ENCODE measurements at places on chromosomes 12 and 14.

DNA sequence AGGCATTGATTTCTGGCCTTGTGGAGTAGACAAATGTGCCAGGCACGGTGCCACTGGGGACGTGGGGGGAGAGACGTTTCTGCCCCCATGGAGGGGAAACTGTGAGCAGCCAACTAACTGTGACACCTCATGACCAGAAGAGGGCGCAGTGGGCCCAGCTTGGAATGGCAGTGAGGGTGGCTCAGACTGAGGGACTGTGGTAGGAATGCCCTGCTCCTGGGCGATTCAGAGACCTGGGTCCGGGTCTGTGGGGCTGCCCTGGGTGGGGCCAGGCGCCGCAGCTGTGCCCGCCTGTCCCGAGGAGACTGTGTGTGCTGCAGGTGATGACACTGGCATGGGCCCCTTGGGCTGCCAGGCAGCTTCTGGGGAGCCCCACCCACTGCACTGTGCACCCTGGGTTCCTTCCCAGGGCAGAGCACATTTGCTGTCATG is 60.6 kb downstream of the SLC25A47 start:
- no peak for DNase-seq

GRCh38 chr12:82650627-82651337 is 35.9 kb upstream of the TMTC2 start:
- DNase-seq, result no peak

DNA sequence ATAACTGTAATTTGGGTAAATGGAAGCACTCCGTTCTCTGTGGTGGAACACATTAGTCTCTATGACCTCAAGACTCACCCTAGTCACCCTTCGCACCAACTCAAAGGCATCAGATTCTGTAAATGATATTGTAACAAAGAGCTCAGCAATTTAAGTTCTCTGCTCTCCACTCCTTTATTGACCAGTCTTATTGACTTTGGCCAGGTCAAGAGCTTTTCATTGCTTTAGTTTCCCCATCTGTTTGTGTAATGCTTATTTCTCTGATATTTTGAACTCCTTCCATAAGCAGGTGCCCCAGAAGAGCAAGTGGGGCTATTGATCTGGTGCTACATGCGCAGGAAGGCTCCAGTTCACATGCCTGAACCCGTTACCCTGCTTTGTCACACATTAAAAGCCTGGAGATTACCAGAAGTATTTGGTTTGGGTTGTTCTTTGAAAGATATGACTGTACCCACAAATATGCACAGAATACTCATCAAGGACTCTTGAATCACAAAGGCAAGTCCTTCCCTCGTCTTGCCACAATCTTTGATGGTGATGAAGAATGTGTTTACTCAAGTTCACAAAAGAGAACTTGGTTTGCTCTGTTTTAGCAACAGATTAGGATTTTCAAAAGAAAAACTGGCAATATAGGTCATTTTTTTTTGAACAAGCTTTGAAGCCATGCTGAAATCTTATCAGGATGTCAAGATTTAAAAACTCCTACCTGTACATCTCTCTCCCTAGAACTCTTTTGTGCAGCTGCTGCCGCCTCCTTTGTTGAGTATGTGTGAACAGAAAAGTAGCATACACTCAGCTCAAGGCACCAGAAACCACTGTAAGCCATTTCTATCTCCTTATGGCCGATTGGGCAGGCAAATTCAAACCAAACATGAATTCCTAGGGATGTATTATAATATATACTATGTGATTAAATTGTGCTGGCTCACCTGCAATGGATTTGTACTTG is 193.9 kb downstream of the BCAT1 start:
- no peak for DNase-seq

DNA sequence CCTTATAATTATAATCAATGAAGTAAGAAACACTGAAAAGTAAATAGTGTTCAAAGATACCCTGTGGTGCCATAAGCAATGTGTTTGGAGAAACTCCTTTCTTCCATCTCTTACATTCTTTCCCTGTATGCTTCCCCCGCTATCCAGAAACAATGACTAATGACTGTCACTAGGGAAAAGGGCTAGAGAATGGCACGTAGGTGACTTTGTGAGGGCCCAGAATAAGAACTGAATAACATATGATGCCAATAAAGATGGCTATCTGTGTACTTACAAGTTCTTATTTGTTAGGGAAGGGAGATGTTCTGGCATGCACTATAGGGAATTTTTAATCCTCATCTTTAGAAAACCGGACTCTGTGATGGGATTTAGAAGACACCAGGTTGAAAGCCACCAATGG is 4.7 kb upstream of the KRT7 start:
- no peak for DNase-seq

DNA sequence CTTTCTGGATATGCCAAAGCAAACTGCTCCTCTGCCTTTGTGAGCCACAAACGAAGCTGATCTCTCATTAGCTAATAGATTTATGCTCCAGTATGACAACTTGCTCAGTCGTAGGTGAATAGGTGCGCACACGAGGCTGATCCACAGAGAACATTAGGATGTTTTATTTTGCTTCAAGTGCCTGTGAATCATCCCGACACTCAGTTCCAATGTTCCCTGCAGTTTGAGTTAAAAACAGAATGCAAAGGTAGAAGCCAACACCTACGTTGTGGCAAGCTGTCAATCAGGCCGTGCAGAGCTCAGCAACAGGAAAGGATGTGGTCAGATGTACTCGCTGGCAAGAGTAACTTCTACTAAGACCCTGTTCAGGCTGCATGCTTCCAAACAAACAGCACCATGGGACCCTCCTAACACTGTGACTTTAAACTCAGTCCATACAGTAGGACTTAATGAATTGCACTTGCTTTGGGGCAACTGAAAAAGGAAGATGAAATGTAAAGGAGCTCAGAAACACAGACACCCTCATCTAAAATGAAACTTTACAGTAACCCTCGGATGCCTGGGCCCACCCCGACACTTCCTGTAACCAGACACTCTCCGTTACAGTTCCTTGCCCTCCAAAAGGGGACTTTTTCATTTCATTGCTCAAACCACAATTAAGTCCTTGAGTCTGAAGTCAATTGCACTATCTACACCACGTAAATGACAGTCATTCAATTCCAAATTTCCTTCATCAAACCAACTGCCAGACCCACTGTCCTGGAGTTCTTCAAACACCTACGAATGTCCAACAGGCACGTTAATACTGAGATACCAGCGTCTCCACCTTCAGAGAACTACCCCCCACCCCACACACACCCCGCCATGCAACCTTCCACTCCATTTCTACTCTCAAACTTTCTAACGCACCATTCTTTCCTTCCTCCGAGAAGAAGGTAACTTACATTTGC is 1.6 kb downstream of the CCDC88C start:
- DNase-seq, result no peak

- no peak for DNase-seq
Measured at GRCh38 chr12:109302358-109302757, 6.7 kb downstream of the FOXN4 start.

GRCh38 chr14:34628681-34629135 is 1.2 kb downstream of the SNX6 start:
- no peak for DNase-seq

GRCh38 chr12:80769553-80770140 is 52.9 kb downstream of the MYF5 start:
- DNase-seq, result no peak

- no peak for DNase-seq
Measured at GRCh38 chr12:56190695-56191155, 1.4 kb upstream of the SMARCC2 start.

DNA sequence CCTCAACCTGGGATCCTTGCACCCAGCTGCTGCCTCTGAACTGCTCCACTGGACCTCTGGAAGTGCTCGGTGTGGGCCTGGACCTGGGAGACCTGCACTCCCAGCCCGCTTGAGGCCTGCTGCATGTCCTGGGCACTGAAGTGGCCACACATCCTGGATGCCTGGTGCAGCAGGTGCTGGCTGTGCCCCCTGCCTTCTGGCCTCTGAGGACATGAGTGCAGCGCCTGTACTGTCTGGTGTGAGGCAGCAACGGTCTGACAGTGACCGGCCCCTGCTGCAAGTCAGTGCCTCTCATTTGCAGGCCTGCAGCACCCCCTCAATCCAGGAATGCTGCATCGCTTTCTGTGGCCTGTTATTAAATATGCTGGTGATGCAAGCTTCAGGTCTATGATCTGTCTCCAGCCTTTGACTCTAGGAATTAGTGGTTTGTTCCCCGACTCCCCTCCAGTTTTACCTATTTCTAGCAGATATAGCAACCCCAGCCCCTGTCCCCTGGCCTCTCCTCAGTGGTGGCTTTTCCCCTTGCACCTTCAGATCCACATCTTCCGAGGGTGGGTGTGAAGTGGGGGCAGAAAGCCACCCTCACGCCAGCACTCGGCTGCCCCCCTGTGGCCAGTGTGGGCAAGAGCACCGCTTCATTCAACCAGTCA is 3.6 kb downstream of the SMIM41 start:
- DNase-seq, result no peak

GRCh38 chr12:43789941-43790340 is 16.2 kb downstream of the TWF1 start:
- no peak for DNase-seq

DNA sequence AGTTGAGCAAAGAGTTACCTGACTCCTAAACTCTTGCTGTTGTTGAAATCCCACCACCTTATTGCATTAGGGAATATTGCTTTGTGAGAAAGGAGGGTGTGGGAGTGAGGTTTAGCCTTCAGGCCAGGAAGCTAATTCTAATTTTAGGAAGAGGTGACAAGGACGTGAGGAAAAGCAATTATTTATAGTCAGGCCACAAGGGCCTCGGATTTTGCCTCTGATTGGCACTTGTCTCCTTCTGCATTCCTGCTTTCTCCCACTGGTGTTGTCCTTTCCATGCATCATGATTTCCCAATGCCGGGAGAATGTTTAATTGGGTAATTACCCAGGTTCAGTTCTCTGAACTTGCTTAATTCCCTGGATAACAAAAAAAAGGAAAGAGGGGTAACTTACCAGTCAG is 37.9 kb upstream of the SLC38A2 start:
- DNase-seq, result no peak

DNA sequence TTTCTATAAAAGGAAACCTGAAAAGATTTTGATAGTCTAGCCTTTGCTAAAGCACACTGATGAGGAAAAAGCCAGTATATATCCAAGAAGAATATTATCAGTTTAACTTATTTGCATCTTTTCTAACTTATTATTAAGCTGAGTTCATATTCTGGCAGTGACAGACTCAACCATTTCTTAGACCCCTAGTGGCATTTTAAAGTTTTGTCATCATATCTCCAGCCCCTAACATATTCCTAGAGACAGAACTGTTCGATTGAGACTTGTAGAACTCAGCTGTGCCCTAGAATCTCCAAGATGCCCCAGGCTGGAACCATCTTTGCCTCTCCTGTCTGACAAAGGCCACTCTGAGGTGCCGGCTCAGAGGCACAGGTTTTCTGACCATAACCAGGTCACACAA is 365.6 kb downstream of the NELL2 start:
- no peak for DNase-seq

DNA sequence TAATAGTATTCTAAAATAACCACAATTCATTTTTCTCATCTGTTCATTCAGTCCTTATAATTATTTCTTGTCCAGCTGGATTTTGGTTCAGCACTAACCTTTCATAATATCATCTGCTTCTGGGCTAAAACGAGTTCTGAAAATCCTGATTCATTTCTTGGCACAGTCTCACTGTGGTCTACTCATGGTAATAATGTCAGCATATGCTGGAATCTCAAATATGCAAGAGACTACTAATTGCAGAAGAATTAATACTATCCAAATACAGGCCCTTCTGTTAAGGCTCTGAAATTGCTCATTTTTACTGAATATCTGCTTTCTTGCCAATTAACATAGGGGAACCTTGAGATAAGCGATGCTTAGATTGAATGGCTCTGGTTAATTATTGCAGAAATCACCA is 597.1 kb downstream of the RPL10L start:
- no peak for DNase-seq

- no peak for DNase-seq
Measured at GRCh38 chr14:64464651-64465050, 648 bp upstream of the AKAP5 start.

DNA sequence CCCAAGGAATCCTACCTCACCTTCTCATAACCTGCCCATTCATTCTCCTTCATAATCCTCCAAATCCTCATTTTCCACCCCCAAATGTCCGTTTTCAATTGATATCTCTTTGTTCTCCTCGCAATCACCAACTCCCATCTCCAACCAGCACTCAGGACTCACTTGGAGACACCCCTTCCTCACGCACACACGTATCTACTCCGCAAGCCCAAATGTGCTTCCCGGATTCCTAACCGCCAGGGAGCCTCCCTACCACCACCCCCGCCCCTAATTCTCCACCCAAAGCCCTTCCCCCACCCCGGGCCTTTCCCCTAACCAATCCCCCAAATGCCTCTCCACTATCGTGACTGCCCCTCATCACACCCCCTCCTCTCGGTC is 304 bp downstream of the KCTD10 start:
- no peak for DNase-seq

Measured in left forelimb (tissue), 1 donor.